Psoas muscle (tissue), 8 donors: ENCODE measurements at places on chromosomes 7 and 10. TPM values are rescaled to one million over a fixed set of nuclear protein-coding genes. Genes with fewer than 3 reads are reported as not detected.

GRCh38 chr10:28788762-28789161, 111.4 kb downstream of the BAMBI start:
- no peak for DNase-seq

DNA sequence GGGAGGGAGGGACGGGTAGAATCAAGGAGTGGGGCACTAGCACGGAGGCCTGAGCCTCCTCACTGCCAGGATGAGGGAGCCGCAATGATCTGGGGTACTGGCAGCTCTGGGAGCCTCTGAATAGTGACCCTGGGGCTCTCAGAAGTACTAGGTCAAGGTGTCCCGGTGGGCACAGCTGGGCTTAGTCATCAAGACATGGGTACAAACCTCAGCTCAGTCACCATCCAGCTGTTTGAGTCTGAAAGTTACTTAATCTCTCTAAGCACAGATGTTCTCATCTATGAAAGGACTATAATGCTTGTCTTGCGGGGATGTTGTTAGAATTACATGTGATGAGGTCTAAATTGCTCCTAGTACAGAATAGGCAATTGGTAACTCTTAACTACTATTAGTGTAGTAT, 276.8 kb downstream of the KCNMA1 start:
- DNase-seq: no peak

- DNase-seq: no peak
These were observed at the start of gene KCNH2 for GRCh38 chr7:150978126-150978789. Gene KCNH2 (minus strand): TSS chr7:150978321. CDS start chr7:150977913, 408 bp downstream.

GRCh38 chr7:17147409-17147808, 151.0 kb upstream of the AHR start:
- DNase-seq: no peak

DNA sequence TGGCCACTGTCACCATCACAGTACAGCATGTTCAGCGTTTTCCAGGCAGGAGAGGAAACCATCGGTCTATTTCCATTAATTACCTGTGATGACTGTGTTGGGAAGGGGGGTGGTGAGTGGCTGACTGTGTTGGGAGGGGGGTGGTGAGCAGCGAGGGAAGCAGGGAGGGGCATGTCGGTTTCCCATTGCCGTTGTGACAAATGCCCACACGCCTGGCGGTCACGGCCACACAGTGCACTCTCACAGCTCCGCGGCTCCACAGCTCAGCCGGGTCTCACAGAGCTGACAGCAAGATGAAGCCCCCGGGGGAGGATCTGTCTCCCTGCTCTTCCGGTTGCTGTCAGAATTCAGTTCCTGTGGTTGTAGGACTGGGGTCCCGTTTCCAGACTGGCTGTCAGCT, 39.0 kb downstream of the AP5Z1 start:
- no peak for DNase-seq

DNA sequence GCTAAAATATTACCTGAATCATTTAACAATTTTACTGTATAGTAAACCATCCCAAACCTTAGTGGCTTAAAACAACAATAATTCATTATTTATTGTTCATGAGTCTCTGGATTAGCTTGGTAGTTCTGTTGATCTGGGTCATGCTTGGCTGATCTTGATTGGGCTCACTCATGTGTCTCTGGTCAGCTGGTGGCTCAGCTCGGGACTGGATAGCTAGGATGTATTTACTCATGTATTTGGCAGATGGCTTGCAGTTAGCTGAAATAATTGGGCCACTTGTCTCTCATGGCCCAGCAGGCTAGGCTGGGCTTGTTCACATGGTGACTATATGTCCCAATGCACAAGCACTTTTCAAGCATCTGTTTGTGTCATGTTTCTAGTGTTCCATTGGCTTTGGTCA, 262.8 kb downstream of the BBS9 start:
- DNase-seq: no peak

- no peak for DNase-seq
These were observed 134.3 kb downstream of the DOCK4 start for GRCh38 chr7:112071856-112072255.

- no peak for DNase-seq
These were observed 25.6 kb downstream of the SCD start for GRCh38 chr10:100372415-100373297.

DNA sequence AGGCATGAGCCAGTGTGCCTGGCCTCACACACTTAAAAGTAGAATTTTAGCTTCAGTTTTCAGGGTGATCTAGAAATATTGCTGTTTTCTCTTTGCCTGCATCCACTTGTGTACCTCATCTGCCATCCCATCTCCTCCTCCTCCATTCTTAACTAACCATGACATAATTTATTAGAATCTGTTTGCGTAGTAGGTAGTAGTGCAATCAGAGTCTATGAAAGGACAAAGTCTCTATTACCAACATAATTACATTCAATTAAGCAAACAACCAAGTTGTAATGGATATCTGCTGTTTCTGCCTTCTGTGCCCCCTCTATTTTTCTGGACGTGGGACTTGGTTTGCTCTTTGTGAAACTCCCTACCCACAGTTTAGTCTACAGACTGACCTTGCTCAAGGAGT, 72.9 kb downstream of the CDK14 start:
- DNase-seq: no peak

DNA sequence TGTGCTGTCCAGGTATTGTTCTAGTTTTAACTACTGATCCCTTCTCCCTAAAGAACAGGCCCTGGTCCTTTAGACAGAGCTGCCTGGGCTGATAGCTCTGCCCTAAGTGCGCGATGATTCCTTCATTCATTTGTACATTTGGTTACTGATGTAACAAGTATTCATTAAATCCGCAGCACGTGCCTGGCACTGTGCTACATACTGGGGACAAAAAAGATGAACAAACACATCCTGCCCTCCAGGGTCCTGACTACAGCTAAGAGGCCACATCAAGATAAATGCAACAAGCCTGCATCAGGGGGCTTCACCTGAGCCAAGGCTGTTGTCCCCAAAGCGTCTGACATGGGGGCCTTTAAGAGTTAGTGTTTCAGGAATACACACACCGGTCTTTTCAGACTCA, 99.0 kb upstream of the PODXL start:
- DNase-seq: no peak

DNA sequence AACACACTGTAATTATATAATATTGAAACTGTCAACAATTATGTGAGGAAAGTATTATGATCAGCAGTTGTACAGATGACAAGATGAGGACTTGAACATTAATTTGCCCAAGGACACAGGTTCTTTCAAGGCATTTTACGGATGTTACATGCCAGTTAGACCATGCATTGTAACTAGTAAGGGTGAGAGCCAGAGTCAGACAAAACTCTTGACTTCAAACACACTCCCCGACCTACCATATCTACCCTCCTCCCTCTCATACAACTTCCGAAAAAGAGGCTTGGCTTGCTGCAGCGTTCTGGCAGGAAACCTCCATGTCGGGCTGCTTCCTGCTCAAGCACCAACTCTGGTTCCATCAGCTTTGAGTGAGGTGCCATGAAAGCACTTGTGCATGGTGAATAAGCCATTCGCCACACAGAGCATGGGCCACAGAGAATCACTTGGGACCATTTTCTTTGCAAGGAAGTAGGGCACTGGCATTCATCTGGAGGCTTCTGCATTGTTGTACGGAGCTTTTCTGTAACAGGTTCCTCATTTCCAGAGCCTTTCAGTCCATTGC, 53.2 kb downstream of the FOXI2 start:
- DNase-seq: no peak

DNA sequence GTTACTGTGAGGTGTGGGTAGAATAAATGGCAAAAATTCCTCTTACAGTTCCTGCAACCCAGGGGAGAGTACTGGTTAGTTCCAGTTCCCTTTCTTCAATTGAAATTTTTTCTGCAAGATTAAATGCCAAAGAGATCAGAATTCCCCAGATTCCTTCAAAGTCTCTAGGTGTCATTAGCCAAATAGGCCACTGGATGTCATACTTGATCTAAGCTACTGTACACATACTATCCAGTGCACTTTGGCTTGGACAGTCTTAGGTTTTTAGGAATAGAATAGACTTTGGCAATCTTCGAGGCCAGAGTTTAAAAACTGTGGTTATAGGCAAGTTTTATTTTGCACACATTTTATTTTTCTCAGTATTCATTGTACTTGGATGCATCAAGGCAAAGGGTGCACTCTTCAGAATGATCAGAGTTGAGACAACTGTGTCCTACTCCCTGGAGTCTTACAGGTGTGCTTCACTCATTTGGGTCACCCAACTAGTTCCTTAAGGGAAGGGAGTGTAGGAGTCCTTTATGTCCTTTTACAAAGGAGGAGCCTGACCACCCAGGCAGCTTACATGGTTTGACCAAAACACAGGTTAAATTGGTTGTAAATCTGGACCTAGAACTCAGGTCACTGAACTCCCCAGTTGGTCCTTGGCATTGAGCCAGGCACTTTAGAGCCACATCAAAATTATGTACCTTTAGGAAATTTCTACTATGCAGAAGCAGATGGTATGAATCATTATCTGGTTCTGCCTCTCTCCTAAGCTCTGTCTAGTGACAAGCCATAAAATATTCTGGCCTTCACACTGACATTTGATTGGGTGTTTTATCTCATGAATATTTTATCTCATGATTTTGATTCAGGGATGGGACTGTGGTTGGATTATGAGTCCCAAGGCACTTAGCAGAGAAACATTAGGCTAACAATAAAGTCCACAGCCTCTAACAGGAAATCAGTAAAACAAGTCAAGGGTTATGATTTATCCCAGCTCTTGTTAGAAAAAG, 49.5 kb downstream of the ASAH2B start:
- no peak for DNase-seq

- no peak for DNase-seq
These were observed 97.3 kb downstream of the CCDC71L start for GRCh38 chr7:106563466-106564150.

DNA sequence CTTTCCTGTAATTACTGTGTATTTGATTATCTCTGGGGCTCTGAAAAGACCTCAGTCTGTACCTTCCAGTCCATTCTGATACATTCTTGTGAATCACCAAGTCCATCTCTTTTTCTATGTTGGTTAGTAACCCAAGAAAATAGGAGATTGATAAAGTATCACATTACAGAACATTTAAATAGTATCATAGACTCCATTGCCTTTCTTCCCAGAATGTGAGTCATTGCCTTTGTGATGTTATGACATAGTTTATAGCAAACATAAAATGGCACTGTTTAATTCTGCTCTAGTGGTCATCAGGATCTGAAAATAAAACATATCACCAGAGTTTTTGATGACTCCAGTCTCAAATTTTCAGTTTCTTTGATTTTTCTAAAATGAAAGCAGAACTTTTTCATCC, 78.4 kb downstream of the NRG3 start:
- DNase-seq: no peak

GRCh38 chr7:136741941-136742340, 126.5 kb upstream of the CHRM2 start:
- DNase-seq: no peak

- no peak for DNase-seq
These were observed 118.9 kb downstream of the PRPF18 start for GRCh38 chr10:13705526-13706174.

DNA sequence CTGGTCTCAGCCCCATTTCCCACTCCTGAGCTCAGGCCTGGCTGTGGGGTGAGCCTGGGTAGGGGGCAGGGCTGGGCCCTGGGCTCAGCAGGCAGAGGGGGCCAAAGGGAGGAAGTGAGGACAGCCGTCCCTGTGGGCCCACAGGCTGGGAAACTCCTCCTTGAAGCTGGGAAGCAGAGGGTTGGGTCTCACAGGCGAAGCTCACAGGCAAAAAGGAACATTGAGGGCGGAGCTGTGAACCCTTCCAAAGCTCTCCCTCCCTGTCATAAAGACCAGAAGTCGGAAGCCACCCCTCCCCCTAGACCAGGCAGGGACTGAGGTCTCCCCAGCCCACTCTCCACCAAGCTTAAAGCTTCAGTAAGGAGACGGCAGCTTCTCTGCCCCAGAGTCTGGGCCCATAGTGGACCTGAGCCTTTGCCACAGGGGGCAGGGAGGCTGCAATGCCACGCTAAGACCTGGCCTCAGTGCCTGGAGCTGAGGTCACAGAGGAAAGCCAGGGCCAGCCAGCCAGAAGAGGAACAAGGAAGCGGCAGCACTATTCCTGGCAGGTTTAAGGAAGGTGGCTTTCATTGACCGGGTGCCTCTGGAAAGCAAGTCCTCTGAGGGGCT, 1.0 kb upstream of the KCP start:
- DNase-seq: no peak

DNA sequence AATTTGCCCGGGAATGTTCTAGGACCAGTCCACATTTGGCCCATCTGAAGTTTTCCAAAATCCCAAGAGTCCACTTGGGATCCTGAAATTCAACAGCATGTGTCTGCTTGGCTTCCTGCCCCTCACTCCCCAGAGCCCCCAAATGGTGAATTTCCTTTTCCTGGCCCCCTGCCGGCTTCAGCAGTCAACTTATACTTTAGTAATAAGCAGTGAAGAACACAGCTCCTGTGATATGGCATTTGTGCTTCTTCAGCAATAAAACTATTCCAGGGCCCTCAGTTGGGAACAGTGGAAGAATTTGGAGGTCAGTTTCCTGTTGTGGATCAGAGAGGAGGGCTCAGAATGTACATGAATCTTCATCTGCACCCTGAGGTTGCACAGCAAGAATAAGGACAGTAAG, 51.1 kb downstream of the PRF1 start:
- no peak for DNase-seq

DNA sequence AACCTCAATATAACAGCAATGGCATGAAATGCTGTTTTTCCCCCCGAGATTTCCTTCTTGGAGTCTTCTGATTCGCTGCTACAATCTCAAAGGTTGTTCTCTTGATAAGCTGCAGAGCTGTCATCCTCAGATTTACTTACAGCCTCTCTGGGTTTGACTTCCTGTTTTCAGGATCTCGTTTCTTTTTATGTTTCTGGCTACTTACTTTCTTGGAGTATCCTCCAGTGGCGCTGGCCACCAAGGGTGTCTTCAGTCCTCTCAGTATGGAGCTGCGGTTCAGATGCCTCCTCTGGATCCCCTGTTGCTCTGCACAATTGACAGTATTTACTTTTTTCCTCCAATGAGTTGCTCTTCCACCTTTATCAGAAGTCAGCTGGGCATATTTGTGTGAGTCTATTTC, 152.0 kb upstream of the TMEM72 start:
- DNase-seq: no peak

PTN gene
- 0.61 TPM for polyA plus RNA-seq

SEMA3A gene
- polyA plus RNA-seq: 0.32 TPM

SPDYE6 gene
- polyA plus RNA-seq: 0.08 TPM

GRIFIN gene
- polyA plus RNA-seq: not detected

HOXA13 gene
- 0.08 TPM for polyA plus RNA-seq

PRKRIP1 gene
- 20.4 TPM for polyA plus RNA-seq

MACC1 gene
- polyA plus RNA-seq: not detected

TMEM196 gene
- not detected for polyA plus RNA-seq
